ENCODE measurements at places on chromosomes 4 and X.

DNA sequence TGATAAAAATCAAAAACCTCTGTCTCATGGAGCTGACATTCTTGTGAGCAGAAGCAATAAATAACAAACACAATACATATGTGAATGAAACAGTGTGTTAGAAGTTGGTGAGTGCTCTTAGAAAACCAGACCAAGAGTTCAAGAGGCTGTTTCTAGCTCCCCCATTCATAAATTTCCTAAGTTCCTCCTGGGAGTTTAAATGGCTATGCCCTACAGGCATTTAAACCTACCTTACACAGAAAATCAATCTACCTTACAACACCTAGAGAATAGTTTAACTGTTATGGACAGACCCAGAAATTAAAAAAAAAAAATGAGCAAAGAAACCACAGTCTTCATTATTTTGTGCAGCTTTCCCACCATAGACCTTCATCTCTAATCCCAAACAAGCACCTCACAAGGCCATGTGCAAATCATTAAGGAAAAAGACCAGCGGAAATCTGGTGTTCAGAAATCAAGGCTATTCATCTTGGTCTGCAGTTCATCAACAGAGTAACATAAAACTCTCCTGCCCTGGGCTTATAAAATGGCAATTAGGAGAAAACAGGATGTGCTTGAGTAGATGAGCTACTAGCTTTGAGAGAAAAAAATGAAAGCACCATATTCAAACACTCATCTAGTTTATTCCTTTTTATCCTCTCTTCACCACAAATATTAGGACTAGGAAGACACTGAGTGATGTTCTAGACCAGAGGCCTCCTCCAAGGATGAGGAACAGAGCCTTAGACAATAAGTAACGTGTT is 147.2 kb downstream of the SHROOM3 start:
- DNase-seq = no peak

- no peak for DNase-seq
These were observed 14.6 kb upstream of the ATXN3L start for GRCh38 chrX:13334491-13334890.

DNA sequence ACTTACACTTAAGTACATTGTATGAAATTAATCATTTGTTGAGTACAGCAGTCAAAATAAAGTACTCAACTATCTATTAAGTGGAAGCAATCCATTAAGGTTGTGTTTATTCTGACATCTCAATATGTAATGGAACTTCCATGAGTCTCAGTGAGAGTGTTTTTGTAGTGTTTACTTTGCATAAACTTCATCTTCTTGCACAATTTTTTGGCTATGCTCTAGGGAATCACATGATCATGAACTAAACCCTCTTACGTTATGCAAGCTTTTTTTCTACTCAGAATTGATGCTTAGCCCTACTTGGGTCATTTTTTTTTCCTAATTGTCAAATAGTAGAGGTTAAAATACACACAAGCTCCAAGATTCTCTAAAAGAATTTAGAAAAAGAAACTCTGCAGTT is 21.1 kb upstream of the PIGA start:
- DNase-seq = no peak

DNA sequence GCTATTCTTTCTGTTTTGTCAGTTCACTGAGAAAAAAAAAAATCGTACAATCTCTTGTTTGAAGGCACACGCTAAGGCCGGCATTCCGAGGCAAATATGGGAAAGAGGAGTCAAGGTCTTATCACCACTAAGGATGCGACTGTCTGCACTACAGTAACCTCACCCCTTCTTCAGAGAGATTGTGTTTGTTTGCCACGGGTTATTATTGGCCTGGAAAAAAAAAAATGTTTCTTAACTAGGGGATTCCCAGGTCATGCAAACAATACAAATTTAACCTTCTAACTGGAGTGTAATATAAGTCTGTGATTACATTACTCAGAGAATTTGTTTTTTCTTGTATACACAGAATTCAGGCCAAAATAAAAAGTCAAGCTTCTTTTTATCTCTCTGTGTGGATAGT is 168.3 kb downstream of the TMA16 start:
- no peak for DNase-seq

DNA sequence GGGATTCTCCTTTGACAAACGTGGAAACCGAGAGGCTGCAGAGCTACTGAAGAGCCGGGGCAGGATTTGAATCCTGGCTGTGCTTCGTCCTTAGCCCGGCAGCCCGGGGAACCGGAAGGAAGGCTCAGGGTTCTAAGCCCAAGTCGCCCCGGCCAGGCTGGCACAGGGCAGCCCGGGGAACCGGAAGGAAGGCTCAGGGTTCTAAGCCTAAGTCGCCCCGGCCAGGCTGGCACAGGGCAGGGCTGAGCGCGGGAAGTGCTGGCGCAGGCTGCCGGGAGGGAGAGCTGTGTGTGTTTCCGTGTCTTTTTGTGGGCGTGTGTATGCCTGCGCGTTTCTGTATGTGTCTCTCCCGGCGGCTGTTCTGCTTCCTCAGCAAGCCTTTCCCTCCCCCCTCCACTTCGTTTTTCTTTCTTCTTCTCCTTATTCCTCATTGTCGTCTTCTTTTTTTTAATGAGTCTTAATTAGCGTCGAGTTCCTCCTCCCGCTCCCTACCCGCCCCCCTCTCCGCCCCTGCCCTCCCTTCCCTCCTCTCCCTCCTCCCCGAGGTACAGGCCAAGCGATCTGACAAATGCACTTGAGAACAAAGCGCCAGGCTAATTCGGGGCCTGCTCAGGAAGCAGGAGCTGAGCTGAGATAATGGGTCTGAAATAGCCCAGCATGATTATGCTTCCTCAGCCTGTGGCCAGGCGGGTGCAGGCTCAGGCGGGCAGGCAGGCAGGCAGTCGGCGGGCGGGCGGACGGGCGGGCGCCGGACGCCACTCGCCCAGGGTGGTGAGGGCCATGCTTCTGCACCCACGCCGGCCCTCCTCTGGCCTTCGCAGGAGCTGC is 65.9 kb downstream of the EFNB1 start:
- DNase-seq = no peak

DNA sequence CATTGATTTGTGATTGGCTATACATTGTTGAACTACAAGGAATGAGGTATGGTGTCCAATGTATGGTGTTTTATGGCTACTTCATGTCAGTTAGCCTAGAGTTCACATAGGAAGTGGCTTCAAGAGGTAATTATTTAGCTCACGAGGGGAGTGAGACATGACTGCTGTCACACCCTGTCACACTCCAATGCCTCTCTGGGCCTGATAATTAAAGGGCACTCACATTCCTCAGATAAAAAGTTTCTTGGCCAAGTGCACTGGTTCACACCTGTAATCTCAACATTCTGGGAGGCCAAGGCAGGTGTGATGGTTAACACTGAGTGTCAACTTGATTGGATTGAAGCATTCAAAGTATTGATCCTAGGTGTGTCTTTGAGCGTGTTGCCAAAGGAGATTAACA is 65.0 kb upstream of the DDX60 start:
- peak; percentile 14 for DNase-seq

DNA sequence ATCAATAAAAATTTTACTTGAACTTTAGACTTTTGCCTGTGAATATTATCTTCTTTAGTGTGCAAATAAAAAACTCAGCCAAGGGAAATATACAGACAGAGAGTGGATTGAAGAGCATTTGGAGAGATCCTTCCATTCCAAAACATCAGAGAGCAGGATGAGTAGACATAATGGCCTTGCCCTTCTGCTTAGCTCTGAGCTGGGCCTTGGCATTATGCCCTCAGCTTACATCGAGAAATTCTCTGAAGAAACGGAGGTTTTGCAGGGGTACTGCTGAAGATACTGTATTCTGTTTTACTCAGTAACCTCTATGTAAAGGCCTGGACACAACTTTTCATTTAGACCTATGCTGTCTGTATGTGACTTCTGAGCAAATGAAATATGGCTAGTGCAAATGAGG is 317.4 kb downstream of the STIM2 start:
- DNase-seq = no peak

DNA sequence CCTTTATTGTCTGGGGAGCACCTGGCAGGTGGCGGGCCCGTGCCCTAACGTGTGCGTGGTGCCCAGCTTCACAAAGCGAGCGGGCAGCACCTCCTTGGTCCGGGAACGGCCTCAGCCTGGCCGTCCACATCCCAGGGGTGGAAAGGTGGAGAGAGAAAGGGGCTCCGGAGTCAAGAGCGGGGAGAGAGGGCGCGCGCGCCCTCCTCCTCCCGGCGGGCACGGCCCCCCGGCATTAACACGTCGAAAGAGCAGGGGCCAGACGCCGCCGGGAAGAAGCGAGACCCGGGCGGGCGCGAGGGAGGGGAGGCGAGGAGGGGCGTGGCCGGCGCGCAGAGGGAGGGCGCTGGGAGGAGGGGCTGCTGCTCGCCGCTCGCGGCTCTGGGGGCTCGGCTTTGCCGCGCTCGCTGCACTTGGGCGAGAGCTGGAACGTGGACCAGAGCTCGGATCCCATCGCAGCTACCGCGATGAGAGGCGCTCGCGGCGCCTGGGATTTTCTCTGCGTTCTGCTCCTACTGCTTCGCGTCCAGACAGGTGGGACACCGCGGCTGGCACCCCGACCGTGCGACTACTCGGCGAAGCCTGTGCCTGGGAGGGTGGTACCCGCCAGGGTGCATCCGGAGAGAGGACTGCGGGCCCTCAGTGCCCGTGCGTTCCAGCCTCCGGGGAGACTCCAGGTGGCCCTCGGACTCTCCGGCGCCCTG is at the start of gene KIT:
KIT (plus strand) TSS at position 407 of the 701 bp plus-strand sequence; CDS start at position 465, 58 bp downstream.
- DNase-seq = no peak

DNA sequence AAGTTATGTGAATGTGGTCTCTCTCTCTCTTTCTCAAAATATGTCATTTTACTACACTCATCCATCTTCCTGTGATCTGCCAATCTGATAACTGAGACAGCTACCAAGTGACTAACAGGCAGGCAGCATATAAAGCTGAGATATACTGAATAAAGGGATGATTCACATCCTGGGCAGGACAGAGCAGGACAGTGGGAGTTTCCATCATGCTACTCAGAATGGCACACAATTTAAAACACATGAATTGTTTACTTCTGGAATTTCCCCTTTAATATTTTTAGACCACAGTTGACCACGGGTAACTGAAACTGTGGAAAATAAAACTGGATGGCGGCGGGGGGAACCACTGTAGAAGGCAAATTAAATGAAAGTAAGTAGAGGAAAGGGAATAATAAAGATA is 58.6 kb upstream of the DCTD start:
- DNase-seq = peak; percentile 76

DNA sequence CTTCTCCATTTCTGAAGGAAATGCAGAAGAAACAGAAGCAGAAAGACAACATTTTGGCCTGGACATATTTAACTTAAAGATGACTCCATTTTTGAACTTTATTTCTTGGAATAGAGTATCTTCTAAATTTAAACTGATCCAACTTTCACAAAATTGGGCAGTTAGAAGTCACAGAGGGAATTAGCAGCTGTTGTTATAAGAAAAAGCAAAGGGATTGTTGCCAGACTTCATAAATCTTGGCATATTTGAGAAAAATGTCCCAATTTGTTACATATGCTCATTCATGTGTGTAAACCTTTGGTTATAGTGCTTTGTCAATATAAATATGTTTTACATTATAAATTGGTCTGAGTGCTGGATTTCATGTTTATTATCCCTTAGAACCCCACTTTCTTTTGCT is 3.4 kb downstream of the GLUD2 start:
- no peak for DNase-seq

DNA sequence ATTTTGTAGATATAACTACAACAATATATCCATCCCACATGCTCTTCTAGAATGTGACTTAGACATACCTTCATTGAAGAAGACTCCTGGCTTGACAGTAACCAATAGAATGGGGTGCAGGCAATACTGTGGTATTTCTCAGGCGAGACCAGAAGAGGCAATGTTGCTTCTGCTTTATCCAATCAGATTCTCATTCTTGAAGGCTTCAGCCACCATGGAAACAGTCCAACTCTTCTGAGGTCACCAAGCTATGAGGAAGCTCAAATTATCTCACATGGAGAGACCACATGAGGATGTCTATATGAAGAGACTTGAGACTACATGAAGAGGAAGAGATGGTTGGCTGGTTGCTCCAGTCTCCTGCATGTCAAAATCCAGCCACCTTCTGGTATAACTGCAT is 469.9 kb downstream of the PCDH10 start:
- no peak for DNase-seq

DNA sequence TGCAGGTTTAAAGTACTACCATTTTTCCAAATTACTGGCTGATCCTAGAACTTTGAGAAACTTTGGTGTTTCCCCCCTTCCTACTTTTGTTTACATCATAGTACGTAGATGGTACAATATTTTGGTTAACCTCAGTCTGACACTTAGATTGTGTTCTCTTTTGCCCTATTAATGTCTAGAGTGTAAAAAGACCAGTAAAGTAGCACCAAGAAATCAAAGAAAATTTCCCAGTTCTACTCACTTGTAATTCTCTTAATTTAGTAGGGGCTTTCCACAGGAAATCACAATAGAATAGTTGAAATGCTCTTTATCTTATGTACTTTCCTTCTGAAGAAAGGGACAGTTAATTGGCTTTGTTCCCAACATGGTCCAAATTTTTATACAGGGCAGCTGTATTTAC is 51.6 kb downstream of the NFKB1 start:
- DNase-seq = no peak

- no peak for DNase-seq
These were observed at the start of gene SLC25A31 for GRCh38 chr4:127730142-127730913. Gene SLC25A31, plus strand, starts transcription at chr4:127730400. Its CDS starts 146 bp downstream, at chr4:127730546.

GRCh38 chr4:13766761-13767540 is 139.4 kb upstream of the BOD1L1 start:
- DNase-seq = no peak

- DNase-seq = no peak
These were observed 105.5 kb downstream of the SOWAHB start for GRCh38 chr4:76792418-76792817.

DNA sequence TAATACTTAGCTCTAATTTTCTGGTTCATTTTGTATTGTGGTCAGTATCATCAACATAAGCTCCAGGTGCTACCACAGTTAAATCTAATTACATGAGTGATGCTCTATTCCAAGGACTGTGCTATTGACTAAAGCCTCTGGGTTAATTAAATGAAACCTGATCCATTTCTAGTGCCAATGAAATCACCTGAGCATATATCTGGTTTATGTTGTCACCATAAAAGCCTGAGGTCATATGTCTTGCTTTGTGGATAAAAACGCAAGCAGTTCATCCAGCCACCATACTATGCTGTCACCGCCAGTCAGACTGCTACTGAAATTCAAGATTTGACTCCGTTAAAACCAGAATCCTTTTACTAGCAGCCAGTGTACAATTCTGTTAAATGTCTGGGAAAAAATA is 64.2 kb upstream of the ZNF518B start:
- DNase-seq = no peak

- peak; percentile 75 for DNase-seq
These were observed 2.2 kb downstream of the ATP8A1 start for GRCh38 chr4:42654631-42655268.

DNA sequence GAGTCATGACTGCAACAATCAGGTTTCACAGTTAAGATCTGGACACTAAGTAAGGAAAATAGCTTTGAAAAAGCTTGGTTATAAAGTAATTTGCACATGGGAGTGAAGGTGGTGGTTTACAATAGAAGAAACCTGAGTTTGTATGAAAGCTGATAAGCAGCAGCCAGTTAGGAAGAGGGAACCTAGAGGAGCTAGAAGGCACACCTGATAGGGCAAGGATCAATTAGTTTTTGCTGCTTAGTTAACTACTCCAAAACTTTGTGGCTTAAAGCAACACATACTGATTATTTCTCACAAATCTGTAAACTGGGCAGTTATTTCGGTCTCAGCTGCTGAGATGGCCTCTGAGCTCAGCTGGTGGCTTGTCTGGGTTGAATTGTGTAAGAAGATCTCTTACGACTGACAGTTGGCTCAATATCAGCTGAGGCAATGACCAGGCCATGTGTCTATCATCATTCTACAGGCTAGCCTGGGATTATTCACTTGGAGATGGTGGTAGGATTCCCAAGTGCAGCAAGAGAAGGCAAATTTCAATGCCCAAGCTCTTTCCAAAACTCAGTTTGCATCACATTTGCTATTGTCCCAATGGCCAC is 255.0 kb upstream of the PITX2 start:
- DNase-seq = no peak

All from kidney epithelial cell (primary cell).